ENCODE measurements at places on chromosomes 3 and 15.

- DNase-seq = no peak
Measured at GRCh38 chr15:77738441-77739302, 106.0 kb upstream of the LINGO1 start.

GRCh38 chr15:68818066-68818768 is 2.5 kb downstream of the ANP32A start:
- peak; percentile 48 for DNase-seq

DNA sequence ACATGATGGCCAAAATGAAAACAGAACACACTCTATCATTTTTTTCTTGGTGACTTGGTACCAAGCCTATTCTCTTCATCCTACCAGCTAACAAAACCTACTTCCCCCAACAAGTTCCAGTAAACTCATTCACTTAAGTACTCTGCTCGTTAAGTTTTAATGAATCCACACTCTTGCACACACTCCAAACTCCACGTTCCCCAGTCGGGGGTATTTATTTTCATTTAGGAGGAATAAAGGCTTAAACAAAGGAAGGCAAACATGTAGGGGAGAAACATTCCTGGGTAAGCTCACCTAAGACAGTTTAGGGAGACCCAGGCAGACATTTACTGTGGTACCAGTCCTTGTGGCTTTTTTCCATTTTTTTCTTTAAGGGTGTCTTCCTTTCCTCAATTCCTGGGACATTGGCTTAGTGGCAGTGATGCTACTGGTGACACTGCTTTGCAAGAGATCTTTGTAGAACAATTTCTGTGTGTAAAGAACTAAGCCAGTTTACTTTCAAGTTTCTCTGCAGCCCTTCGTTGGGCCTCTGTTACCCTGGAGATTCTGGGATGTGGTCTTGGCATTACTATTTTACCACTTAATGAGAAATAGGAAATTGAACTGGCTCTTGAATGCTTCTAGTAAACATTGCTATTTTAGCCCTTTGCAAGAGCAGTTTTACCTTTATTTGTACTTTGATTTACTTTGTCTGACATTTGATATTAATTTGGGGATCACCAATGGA is 117.3 kb upstream of the C15orf61 start:
- no peak for DNase-seq

GRCh38 chr15:76206325-76206976 is 104.8 kb downstream of the ETFA start:
- DNase-seq = no peak

DNA sequence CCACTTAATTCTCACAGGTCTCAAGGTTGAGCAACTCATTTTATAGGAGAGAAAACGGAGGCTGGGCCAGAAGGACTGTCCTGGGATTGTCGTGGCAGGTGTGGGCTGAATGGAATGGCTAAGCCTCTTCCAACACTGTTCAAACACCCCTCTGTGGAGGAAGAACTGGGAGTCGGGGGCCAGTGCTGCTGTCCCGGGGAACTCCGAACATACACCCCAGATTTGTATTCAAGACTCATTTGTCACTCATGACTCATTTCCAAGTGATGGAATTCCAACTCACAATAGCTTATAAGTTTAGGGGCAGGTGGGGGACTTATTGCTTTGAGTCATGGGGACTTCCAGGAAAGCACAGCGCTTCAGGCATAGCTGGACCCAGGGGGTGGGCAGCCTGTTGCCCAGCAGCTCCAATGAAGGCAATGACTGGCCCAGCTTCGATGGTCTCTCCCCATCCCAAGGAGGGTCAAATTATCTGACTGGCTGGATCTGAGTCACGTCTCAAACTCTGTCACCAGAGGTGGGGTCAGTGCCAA is 72.5 kb downstream of the TM2D3 start:
- DNase-seq = no peak

DNA sequence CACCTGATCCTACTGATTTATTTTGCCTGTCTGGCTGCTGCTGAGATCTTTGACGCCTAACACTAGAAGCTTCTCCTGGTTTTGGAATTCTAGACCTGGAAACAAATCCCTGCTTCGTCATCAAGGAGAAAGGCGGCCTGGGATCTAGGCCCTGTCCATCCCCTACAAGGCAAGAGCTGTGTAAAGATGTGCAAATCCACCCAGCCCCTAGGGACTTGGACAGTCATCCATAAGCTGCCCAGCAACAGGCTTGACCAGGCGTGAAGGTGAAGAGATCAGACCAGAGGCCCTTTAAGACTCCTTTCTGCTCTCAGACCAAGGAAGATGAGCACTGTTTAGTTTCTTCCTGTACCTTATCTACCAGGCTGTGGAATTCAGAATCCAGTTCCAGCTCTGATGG is 32.2 kb downstream of the SLC41A3 start:
- DNase-seq = no peak

DNA sequence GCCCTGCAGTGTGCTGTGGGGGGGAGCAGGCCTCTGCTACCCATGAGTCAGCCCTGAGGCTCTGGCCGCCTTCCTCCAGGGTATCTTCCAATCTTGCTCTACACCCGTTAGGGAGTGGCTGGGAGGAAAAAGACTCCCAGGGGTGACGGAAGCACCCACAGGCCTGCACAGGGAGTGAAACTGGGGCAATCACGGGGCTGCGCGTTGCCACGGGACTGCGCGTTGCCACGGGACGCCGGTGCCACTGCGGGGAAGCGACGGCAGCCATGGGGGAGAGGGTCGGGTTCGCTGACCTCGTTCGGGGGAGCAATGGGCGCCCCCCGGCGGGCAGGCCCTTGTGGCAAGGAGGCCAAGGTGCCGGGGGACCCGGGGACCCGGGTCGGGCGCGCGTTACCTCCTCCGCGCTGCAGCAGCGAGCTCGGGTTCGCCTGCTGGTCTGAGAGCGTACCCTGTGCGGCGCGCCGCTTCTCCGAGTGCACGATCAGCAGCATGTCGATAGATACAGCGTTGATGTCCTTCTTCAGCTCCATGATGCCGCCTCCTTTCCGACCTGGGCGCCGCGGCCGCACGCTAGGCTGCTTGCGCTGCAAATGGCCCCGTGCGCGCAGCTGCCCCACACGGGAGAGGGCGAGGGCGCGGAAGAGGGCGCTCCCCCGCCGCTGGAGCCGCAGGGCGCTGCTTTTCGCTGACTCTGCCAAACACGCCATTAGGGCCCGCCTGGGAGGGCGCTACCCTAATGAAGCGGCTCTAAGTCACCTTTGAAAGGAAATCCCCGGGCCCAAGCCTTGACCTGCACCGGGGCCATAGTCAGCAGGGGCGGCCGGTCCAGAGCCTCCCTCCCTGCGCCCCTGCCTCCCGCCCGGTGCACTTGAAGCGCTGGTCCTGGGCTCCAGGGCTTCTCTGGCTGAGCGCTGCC is at the start of gene KY:
Gene KY (minus strand): TSS at position 592 of the 916 bp plus-strand sequence. CDS start 62 bp downstream, at position 530.
- no peak for DNase-seq

GRCh38 chr3:9141928-9142289 is 107.5 kb downstream of the SRGAP3 start:
- no peak for DNase-seq

DNA sequence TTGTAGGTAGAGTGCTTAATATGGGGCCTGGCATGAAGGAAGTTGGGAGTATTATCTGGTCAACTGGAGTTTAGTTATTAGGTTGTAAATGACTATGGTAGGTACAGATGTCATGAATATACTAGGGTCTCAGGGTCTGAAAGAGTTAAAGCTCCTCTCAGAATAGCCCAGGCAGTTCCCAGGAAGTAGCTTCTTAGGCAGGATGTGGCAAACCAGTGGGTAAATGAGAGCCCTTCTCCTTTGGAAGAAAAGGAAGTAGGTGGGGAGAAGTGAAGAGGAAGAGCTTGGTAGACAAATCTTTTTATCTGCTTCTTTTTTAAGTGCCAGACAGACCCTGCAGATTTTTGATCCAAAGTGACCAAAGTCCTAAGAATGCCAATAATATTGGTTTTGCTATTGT is 24.5 kb downstream of the MAP2K1 start:
- no peak for DNase-seq

DNA sequence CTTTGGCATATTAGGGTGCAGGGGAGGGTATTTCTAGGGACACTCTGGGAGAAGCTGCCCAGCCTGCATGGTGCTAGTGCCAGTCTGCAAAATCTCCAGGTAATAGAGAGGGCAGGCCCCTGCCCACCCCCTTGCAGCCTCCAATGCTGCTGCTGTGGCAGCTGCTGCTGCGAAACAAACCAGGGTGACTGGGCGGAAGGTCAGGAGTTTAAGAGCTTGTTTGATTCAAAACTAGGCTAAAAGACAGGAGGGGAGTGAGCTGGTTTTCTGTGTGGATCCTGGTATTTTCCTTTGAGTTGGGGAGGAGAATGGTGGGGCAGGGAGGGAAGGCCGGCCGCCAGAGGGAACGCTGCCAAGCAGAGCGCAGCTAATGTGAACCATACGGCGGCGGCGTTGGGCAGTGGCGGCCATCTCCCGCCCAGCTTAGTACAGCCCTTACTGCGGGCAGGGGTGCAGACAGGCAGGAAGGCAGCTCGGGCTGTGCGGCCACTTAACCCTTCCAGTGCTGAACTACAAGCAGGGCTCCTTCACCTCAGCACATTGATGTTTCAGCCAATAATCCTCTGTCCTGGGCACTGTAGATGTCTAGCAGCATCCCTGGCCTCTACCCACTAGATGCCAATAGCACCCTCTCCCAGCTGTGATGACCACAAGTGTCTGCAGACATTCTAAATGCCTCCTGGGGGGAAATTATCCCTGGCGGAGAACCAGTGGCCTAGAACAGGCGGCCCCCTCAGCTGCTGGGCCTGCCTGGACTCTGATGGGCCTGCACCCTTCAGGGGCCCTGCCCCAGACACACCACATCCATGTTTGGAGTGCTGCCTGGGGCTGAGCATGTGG is 125.7 kb downstream of the EEFSEC start:
- no peak for DNase-seq

- DNase-seq = no peak
Measured at GRCh38 chr15:32723171-32723948, 5.6 kb downstream of the GREM1 start.

GRCh38 chr3:65381496-65382010 is 657.2 kb downstream of the MAGI1 start:
- no peak for DNase-seq

DNA sequence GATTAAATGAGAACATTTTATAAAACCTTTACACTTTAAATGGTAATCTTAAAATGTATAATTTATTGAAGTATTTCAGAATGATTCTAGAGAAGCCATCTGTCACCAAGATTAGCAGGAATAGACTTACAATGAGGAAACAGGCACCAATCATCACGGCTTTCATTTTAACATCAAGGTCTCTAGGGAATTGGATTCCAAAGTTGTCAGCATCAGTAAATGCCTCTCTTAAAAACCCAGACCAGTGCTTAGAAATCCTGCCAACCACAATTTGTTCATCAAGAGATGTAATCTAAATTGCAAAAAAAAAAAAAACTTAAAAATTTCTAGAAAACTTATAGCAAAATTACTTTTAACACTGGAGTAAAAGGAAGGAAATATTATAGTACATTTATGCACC is 20.3 kb downstream of the PLSCR2 start:
- no peak for DNase-seq

DNA sequence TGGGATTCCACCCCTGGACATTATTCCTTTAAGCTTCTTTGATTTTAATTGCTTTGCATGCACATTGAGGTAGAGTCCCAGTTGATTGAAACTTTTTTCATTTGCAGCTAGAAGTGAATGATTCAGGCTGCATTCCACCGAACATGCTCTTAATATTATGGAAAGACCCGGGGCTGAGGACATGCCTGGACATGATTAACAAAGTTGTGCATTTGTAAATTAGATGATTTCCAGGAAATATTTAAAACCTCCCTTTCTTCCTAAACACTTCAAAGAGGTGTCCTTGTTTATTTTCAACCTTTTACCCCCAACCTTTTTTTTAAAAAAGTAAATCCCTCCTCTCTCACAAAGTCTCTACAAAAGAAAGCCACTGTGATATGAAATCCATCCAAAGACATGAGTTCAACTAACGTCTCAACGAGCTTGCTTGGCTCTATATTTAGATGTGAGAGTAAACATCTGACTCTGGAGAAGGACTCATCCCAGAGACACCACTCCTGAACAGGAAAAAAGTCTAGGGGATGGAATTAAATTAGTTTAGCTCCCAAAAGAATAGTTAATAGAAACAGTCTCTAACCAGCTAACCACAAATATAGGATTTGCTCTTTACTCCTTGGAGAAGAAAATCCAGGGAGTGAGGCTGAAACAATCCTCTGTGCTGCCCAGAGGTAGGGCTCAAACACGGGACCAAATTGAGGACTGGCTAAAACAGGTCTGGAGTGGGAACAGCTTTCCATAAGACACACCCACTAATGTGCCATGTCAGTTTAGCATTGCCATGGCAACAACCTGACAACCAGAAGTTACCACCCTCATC is 83.1 kb downstream of the XXYLT1 start:
- DNase-seq = no peak

GRCh38 chr3:66050821-66051220 is 12.1 kb upstream of the MAGI1 start:
- no peak for DNase-seq

GRCh38 chr3:78988324-78988723 is 779.5 kb downstream of the ROBO1 start:
- no peak for DNase-seq

DNA sequence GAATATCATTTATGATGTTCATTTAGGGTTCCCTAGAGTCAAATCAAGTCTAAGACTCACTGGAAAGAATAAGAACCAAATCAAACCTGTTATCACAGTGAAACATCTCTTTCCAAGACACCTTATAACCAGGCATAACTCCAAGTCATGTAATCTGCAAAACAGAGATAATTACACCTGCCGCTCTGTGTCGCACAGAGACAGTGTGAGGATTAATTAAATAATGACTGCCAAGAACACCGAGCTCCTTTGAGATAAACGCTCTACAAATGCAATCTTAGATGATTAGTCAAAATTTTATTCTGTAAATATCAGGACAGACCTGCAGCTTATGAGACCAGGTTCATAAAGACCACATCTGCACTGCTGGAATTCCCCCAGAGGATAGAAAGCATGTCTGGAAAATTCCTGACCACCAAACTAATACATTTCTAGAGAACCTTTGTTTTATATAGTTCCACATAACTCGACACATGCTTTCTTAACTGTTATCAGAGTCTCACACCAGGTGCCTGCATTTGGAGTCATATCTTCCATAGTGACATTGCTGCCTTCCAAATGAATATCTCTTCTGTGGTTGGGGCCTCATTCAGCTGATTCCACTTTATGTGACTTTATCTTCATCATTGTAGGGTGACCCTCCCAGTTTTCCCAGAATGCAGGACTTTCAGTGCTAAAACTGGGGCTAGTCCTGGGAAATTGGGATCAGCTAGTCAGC is 252.8 kb downstream of the CD47 start:
- DNase-seq = no peak

GRCh38 chr3:170368921-170369320 is 11.4 kb downstream of the SKIL start:
- DNase-seq = no peak

- no peak for DNase-seq
Measured at GRCh38 chr3:107206141-107206540, 171.1 kb upstream of the CCDC54 start.

- no peak for DNase-seq
Measured at GRCh38 chr3:194132465-194133286, 3.3 kb upstream of the HES1 start.

- no peak for DNase-seq
Measured at GRCh38 chr15:26981492-26981891, 10.5 kb downstream of the GABRG3 start.

DNA sequence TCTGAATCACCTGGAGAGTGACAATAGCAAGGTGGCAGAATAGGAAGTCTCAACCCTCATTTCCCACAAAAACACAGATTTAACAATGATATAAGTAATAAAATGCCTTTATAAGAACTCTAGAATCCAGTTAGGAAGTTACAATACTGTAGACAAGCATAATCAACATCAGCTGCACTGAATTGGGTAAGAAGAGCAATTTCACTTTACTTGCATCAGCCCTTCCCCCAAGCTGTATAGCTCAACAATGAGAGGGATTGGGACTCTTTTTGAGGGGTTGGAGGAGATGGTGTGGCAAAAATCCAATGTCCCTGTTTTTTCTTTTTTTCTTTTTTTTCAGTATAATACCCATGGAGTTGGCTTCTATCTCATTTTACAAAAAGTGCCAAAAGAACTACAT is 63.1 kb downstream of the SERP1 start:
- DNase-seq = no peak

Data from stimulated activated CD8-positive, alpha-beta memory T cell treated with anti-CD3 and anti-CD28 coated beads, Interleukin-2, amount 100 ng/mL, for 48 hours (primary cell).